ENCODE measurements at places on chromosomes 7 and 10.

DNA sequence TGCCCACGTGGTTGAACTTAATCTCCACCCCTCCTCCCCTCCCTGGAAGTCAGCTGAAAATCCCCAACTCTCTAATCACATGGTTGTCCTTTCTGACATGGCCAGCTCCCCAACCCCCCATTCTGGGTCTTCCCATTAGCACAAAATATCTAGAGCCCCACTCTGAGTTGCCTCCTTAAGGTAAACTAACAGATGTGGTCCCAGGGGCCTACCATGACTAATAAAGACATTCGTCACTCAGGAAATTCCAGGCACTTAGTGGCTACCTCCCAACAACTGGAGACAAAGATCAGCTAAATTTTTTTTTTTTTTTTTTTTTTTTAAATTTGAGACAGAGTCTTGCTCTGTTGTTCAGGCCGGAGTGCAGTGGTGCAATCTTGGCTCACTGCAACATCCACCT, 21.1 kb downstream of the CCDC126 start:
- DNase-seq, result no peak

GRCh38 chr10:3808689-3809199, 23.7 kb upstream of the KLF6 start:
- DNase-seq, result no peak

DNA sequence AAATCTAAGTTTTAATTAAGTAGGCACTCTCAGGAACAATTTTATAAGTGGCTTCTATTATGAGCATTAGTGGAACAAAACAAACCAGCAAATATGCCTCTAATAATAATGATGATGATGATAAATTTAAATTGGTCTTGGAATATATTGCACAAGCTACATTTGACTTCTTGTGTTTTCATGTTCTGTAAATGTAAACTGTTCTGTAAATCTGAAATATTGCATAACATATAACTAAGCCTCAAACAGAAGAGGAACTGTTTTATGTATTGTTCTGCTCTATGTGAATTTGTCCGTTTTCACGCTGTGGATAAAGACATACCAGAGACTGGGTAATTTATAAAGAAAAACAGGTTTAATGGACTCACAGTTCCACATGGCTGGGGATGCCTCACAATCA, 625.2 kb upstream of the CELF2 start:
- no peak for DNase-seq

- no peak for DNase-seq
These were observed 12.3 kb upstream of the MYPN start for GRCh38 chr10:68096913-68097516.

- DNase-seq, result no peak
These were observed 437.8 kb downstream of the ANKRD7 start for GRCh38 chr7:118662266-118662665.

DNA sequence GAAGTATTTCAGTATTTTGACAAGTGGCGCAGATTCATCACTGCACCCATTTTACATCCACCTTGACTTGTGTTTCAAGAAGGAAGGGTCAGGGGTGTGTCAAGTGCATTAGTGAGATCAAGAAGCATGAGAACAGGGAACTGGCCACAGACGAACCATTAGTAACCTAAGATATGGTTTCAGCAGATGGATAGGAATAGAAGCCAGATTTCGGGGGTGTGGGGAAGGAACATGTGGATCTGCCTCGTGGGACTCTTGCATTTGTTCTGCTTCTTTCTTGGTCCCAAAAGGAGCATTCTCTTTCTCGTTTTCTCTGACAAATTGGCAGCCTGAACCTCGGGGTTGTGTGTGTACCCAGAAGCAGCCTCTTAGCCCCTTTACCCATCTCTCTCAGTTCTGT, 9.6 kb downstream of the DENND2A start:
- DNase-seq, result no peak

- DNase-seq, result no peak
These were observed 13.7 kb upstream of the CPVL start for GRCh38 chr7:29160080-29160479.

GRCh38 chr10:114245121-114245791, 6.2 kb downstream of the VWA2 start:
- no peak for DNase-seq

GRCh38 chr10:24643679-24644209, 79.9 kb downstream of the ARHGAP21 start:
- no peak for DNase-seq

DNA sequence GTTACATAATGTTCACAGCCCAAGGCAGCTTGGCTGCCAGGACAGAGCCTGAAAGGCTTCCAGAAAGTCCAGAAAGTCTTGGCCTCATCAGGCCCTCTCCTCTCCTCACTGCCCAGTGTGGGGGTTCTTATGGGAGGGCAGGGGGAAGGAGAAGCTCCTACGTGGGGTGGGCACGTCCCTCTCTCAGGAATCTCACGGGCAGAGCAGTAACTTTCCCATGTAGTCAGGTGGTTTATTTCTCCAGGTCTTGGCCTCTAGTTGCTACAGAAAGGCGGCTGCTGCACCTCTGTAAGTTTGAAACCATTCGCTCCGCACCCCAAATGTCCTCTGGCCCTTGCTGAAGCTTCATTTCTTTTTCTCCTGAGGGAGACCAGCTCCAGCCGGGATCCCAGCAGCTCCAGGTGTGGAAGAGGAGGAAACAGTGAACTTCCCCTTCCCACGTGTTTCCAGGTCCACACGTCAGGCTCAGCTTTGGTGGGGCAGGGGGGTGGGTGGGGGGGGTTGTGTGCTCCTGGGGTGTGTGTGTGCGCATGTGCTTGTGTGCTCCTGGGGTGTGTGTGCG, 320.3 kb downstream of the WDR37 start:
- no peak for DNase-seq

DNA sequence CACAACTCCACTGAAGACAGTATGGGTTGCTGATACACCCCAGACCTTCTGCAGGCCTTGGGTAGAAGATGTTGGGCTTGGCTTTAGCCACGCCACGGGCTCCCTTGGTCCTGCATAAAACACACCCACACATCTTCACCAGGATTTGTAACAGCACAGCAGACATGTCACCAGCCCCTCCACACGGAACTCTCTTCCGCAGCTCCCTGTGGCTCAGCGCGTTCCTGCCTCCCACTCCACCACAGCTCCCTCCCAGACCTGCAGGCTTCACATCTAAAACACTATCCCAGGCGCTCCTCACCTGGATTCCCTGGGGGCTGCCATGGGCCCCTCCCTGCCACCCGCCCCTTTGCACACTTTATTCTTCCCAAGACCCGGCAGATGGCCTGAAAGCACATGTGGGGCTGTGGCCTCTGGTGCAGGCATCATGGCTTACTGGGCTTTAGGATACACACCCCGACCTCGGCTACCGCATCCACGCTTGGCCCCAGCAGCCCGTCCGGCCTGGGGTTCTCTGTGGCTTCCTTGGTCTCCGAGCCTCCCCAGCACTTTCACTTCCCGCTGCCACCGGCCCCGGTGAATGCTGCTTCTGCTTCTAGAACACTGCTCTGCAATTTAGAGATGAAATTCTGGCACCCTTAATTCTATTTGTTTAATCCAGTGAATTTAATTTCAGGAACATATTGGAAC, 432.9 kb downstream of the DNAJB6 start:
- DNase-seq, result no peak

GRCh38 chr7:44712012-44712411, 36.6 kb upstream of the ZMIZ2 start:
- DNase-seq, result no peak

DNA sequence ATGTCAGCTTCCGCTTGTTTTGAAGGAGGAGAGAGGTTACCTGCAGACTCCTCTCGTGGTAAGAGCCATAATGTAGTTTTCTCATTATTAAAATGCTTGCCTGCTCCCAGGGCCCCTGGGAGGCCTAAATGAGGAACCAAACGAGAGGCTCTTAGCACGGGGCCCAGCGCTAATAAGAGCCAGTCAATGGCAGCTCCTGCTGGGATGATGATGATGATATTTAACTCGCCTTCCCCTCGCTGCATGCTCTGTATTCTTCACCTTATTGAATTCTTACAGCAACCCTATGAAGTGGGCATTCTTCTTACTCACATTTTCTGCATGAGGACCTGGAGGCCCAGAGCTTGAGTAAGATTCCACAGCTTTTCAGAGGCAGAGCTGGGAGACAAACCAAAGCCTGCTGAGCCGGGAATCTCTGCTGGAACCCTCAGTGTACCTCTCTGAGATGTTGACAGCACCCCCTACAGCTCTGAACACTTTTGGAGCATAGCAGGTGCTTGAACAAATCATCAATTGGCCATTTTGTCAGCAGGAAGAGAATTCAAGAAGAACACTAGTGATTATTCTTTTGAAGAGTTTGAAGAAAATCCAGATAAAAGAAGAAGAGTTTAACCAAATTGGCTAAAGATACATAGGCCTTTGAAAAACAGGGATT, 93.1 kb upstream of the HABP2 start:
- no peak for DNase-seq

Data from NCI-H1092 treated with DMSO at 0.1 percent for 48 hours (cell line).